ENCODE measurements at places on chromosomes 6 and 20. TPM values are rescaled to one million over a fixed set of nuclear protein-coding genes. Genes with fewer than 3 reads are reported as not detected.

Gene HMGCLL1
- not detected for total RNA-seq

Gene MOG
- total RNA-seq = not detected

Gene BPIFB4
- not detected for total RNA-seq

Gene EDN1
- total RNA-seq = 24.7 TPM

GRCh38 chr6:109262261-109262660 lies 120.0 kb downstream of the CD164 start:
- no peak for DNase-seq

DNA sequence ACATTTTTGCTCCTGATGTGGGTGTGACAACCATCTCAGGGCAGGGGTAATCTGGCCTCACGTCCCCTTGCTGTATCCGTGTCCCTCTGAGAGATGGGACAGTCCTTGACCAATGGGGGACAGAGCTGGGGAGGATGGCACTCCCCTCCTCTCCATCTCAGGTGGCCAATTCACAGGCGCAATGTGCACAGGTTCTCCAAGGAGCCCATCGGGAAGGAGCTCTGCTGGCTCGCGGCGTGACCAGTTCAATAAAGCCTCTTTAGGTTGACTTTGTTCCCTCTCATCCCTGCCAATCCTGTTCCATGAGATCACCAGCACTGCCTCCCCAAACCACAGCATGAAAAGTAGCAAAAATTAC lies 196.3 kb upstream of the SLC24A3 start:
- DNase-seq = no peak

GRCh38 chr6:85395746-85396145 lies 54.1 kb upstream of the NT5E start:
- no peak for DNase-seq

DNA sequence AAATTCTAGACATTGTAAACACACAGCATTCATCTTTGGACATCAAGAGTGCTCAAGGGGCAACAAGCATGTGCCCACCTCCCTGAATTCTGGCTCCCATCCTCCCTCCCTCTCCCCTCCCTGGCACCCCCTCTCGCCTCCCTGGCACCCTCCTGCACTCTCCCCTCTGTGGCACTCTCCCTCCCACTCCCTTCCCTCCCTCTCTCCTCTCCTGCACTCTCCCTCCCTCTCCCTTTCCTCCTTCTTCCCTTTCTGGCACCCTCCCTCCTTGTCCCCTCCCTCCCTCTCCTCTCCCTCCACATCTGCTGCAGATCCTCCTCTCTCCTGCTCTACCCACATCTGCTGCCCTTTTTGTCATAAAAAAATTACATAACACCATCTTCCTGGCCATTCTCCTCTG lies 113.0 kb upstream of the SLC22A23 start:
- no peak for DNase-seq

- DNase-seq = no peak
Measured at GRCh38 chr6:21135484-21136013, 458.0 kb upstream of the SOX4 start.

DNA sequence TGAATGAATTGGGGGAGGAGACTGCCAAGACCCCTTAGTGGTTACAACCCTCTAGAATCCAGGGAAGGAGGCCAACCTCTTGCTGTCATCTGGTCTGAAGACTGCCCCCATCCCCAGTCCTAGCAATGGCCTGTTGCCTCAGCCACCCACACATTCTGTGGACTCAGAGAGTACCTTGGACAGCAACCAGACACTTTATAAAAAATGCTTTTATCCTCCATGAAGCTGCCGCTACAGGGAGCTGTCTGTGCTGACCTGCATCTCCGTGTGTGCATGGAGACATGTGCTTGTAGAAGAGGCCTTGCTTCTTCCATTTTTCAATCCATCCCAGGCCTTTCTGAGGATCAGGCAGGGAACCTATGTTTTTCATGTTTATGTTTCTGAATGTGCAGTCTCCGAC lies 15.2 kb downstream of the CDH22 start:
- no peak for DNase-seq

GRCh38 chr20:64038224-64038564 lies 2.2 kb downstream of the C20orf204 start:
- DNase-seq = peak; percentile 71

DNA sequence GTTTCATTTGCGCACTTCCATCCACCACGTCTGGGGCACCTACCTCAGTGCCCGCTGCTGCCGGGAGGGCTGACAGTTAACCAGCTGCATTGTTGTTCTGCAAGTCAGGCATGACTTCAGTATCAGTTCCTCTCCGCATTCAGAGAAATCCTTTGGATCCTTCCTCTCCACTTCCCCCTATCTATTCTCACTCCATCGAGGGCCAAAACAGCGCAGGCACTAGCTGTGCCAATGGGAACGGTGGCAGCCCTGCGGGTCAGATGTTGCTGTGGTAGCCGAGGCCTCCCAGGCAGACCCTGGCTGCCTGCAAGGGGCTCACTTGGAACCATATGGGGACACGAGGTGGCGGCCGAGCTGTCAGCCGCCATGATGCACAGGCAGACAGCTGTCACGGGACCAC lies 64.2 kb upstream of the INSM1 start:
- no peak for DNase-seq

DNA sequence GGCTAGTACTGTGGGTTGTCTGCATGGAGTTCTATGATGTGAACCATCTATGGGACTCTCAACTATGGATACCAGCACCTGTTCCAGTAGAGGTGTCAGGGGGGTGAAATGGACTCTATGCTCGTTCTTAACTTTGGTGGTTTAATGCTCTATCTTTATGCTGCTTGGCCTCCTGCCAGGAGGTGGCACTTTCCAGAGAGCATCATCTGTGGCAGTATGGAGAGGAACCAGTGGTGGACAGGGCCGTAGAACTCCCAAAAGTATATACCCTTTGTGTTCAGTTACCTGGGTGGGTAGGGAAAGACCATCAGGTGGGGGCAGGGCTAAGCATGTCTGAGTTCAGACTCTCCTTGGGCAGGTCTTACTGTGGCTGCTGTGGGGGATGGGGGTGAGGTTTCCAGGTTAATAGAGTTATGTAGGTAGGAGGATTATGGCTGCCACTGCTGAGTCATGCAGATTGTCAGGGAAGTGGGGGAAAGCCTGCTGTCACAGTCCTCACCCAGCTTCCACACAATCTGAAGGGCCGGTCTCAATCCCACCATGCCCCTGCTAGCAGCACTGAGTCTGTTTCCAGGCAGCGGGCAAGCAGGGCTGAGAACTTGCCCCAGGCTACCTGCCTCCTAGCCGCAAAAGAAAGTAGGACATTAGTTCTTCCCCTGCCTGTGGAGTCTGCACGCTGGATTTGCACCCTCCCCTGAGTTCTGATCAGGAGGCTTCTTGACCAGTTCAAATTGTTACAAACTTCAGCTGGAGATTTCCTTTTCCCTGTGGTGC lies 284.0 kb downstream of the KCNQ5 start:
- DNase-seq = no peak

Data from Calu3 (cell line).